ENCODE measurements at places on chromosomes 13 and 19. TPM values are rescaled to one million over a fixed set of nuclear protein-coding genes. Genes with fewer than 3 reads are reported as not detected.

DNA sequence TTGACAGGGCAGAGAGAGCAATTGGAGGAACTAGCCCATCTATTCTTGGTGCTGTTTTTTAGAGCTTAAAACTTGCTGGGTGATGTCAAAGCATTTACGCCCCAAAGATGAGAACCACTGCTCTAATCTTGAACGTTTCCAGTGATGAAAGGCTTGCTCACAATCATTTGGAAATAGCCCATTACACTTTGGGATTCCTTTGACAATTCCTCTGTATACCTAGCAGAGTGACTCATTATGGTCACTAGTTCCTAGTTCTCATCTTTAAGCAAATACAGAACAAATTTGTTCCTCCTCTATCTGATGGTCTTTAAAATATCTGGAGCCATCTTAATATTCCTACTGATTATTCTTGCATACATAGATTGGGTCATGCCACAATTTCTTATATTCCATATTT lies 112.3 kb downstream of the GPC6 start:
- no peaks in the 10 kb centered on the region for H3K4me1 ChIP-seq
- H3K27ac ChIP-seq: no peak overlapping the region
- H3K4me3 ChIP-seq: no peak overlapping the region
- no peaks in the 10 kb centered on the region for H3K27me3 ChIP-seq
- H3K36me3 ChIP-seq: no peaks in the 10 kb centered on the region

DNA sequence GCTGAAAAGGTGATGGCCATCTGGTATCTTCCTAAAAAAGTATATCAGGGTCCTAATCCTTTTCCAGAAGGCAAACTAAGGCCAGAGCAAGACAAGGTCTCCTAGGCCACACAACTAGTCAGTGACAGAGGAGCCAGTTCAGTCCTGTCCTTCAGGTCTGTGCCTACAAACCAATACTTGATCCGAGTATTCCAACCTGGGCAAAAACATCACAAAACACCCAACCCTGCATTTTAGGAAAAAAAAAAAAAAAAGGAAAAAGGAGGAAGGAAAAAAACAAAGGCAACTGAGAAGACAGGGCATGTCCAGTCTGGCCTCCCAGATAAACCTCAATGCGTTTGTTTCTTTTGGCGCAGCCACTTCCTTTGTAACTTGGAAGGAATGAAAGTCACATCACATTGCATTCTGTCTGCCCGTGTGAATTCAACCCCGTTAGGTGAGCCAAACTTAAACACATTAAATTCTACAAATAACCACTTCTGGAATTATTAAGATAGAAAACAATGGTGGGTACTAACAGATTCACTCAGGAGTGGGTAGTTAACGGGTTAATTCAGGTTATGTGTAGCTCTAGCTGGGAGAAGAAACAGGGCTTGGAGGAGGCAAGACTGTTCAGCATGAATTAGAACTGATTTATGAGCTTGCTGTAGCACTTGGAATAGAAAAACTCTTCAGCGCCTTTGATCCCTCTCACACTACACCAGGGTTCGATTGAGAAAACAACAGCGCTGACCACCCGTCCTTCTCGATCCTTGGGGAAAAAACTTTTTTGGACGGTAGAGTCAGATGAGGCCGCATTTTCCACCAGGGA lies 43.0 kb upstream of the HNRNPA1L2 start:
- no peaks in the 10 kb centered on the region for H3K36me3 ChIP-seq
- H3K27ac ChIP-seq: no peak overlapping the region
- no peak for DNase-seq
- peaks cover 7% of the 10 kb centered on the region for H3K4me1 ChIP-seq

- no peak for DNase-seq
- H3K4me3 ChIP-seq: no peak overlapping the region
- no peaks in the 10 kb centered on the region for H3K27me3 ChIP-seq
- H3K4me1 ChIP-seq: peaks cover 15% of the 10 kb centered on the region
Measured at GRCh38 chr13:20519875-20520274, 5.8 kb downstream of the CRYL1 start.

GRCh38 chr19:35898499-35898809 lies 1.9 kb downstream of the NFKBID start:
- peaks cover 42% of the 10 kb centered on the region for H3K36me3 ChIP-seq
- H3K27me3 ChIP-seq: no peaks in the 10 kb centered on the region
- peak overlapping the region; percentile 94 for H3K4me3 ChIP-seq
- no peak for DNase-seq
- H3K27ac ChIP-seq: peak overlapping the region; percentile 98

GRCh38 chr13:39789451-39789850 lies 134.0 kb downstream of the COG6 start:
- H3K4me1 ChIP-seq: peaks cover 3% of the 10 kb centered on the region
- no peaks in the 10 kb centered on the region for H3K27me3 ChIP-seq
- peaks cover 4% of the 10 kb centered on the region for H3K36me3 ChIP-seq
- DNase-seq: no peak
- H3K27ac ChIP-seq: no peak overlapping the region
- no peak overlapping the region for H3K4me3 ChIP-seq

DNA sequence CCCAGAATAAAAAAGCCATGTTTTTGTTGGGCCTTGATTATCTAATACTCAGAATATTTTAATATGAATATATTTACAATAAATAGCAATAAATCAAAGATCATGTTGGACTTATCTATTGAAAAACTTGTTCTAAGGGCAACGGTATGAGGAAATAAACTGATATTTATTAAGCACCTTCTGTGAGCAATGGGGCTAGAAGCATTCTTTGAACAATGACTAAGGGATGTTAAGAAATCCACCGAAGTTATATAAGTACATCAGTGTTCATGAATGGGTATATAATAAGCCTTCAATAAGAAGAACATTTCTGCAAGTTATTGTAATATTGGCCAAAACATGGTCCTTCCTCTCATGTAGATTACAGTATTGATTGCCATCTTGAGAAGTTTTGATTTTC lies 221.8 kb downstream of the OXGR1 start:
- no peak overlapping the region for H3K4me3 ChIP-seq
- H3K27me3 ChIP-seq: no peaks in the 10 kb centered on the region
- H3K27ac ChIP-seq: no peak overlapping the region
- H3K4me1 ChIP-seq: no peaks in the 10 kb centered on the region
- no peak for DNase-seq
- H3K36me3 ChIP-seq: no peaks in the 10 kb centered on the region

- H3K4me3 ChIP-seq: no peak overlapping the region
- H3K36me3 ChIP-seq: peaks cover 3% of the 10 kb centered on the region
- H3K27ac ChIP-seq: no peak overlapping the region
- H3K4me1 ChIP-seq: peaks cover 6% of the 10 kb centered on the region
- H3K27me3 ChIP-seq: peaks cover 2% of the 10 kb centered on the region
Measured at GRCh38 chr19:35429698-35430408, 18.2 kb upstream of the FFAR2 start.

DNA sequence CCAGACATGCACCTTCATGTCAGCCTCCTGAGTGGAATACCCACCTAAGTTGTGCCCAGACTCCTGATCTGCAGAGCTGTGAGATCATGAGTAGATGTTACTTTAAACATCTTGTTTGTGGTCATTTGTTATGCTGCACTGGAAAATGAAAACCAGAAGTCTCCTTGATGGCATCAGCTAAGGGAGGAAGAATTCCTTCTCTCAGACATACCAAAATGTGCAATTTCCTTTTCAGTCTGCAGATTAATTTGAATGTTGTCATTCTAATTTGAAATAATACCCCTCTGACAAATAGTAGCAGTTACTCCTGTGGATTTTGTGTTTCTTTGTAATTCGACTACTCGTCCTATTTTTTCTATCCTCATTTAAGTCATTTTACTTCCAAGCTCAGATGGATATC lies 59.3 kb downstream of the ITGBL1 start:
- H3K4me1 ChIP-seq: peaks cover 2% of the 10 kb centered on the region
- DNase-seq: no peak
- no peak overlapping the region for H3K4me3 ChIP-seq
- no peak overlapping the region for H3K27ac ChIP-seq
- H3K27me3 ChIP-seq: peaks cover 17% of the 10 kb centered on the region

DNA sequence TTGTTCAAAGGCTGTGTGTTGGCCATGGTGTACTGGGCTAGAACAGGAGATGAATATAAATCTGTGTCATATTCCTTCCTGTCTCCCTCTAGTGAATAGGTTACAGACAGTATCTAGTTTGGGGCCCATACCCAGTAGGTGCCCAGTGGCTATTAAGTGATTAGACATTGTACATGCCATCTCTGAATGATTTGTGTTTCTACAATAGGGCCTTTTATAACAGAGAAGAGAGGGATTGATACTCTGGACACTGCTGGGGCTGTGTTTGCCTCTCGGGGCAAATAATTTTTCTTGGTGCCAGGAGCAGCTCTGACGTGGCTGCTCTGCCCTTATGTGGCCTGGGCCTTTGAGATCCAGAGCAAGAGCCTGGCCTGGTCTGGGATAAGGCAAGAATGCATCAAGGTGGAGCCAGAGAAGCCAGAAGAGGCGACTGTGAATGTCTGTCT lies 403.1 kb downstream of the SPRY2 start:
- no peaks in the 10 kb centered on the region for H3K36me3 ChIP-seq
- DNase-seq: no peak
- H3K4me1 ChIP-seq: no peaks in the 10 kb centered on the region

DNA sequence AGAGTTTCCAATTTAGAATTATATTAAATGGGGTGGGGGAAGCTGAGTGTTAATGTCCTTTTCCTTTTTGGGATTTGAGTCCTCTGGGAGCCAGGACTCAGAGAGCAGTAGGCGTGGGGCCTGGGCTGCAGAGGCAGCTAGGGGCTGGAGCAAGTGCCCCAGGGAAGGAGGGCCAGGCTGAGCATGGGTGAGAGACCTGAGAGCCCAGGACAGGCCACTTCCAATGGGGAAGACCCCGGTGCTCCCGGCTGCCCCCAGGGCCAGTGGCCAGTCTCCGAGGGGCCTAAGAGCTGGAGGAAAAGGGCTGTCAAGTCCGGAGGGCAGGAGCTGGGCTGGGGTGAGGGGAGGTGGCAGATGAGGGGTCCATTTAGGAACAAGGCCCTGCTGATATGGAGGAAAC lies 371.5 kb downstream of the ZNF536 start:
- no peak for DNase-seq
- H3K27ac ChIP-seq: no peak overlapping the region
- no peaks in the 10 kb centered on the region for H3K4me1 ChIP-seq
- no peaks in the 10 kb centered on the region for H3K36me3 ChIP-seq
- peaks cover 5% of the 10 kb centered on the region for H3K27me3 ChIP-seq

DNA sequence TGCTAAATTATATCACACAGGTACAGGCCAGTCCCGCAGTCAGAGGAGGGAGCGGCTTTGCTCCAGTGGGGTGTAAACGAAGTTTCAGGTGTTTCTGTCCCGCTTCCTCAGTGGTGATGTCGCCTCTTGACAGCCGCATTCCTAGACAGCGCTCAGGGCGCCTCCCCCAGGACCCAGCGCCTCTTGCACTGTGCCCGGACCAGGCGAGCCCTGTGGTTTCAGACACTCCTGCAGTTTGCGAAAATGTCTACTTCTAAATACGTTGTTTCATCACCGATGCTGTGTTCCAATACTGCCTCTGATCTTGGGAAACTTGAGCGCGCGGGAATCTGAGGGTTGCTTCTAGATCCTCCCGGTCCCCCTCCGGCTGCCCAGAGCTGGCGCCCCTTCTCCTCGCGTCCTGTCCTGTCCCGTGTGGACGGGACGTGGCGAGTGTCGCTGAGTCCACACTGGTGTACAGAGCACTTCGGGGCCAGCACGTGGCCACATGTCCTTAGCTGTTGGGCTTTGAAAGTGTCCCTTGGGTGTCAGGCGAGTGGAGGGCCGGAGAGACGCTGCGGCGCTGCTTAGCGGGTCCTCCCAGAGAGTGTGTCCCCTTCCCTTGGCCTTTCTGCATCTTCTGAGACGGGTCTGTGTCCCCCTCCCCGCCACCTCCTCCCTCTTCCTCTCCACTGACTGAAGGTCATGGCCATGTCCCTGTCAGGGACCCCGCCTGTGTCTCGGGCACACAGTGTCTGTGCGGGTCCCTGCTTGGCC lies 14.6 kb upstream of the RPS15 start:
- DNase-seq: no peak
- no peaks in the 10 kb centered on the region for H3K27me3 ChIP-seq
- no peaks in the 10 kb centered on the region for H3K4me1 ChIP-seq
- H3K36me3 ChIP-seq: peaks cover 30% of the 10 kb centered on the region

- DNase-seq: no peak
- H3K27me3 ChIP-seq: no peaks in the 10 kb centered on the region
- H3K4me3 ChIP-seq: no peak overlapping the region
- peaks cover 4% of the 10 kb centered on the region for H3K4me1 ChIP-seq
- no peak overlapping the region for H3K27ac ChIP-seq
Measured at GRCh38 chr13:20389696-20390525, 135.7 kb downstream of the CRYL1 start.

- H3K4me3 ChIP-seq: no peak overlapping the region
- no peak overlapping the region for H3K27ac ChIP-seq
- DNase-seq: no peak
- H3K4me1 ChIP-seq: no peaks in the 10 kb centered on the region
- no peaks in the 10 kb centered on the region for H3K36me3 ChIP-seq
- peaks cover 22% of the 10 kb centered on the region for H3K27me3 ChIP-seq
Measured at GRCh38 chr19:47819858-47820257, 1.9 kb upstream of the CRX start.

GRCh38 chr19:38666663-38667511 lies 19.4 kb downstream of the ACTN4 start:
- peaks cover 18% of the 10 kb centered on the region for H3K27me3 ChIP-seq
- H3K4me3 ChIP-seq: no peak overlapping the region
- H3K36me3 ChIP-seq: peaks cover 5% of the 10 kb centered on the region
- peak; percentile 30 for DNase-seq
- peaks cover 52% of the 10 kb centered on the region for H3K4me1 ChIP-seq

DNA sequence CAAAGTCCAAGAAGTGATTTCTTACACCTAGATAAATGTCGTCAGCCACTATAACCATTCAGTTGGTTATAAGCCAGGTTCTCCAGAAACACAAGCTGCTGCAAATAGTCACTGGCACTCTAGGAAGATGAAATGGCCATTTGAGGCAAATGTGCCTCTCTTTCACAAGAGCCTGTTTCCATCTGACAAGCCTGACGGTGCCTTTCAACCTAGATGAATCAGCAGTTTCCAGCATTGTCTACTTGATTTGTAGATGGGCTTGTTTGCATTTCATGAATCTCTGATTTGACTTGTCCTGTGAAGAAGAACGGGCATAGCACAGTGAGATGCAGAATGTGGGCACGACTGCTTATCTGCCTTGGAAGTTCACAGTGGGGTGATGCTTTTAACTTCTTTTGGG lies 327.2 kb downstream of the LMO7 start:
- H3K36me3 ChIP-seq: no peaks in the 10 kb centered on the region
- H3K4me1 ChIP-seq: no peaks in the 10 kb centered on the region
- peaks cover 8% of the 10 kb centered on the region for H3K27me3 ChIP-seq
- no peak overlapping the region for H3K4me3 ChIP-seq
- no peak overlapping the region for H3K27ac ChIP-seq

DNA sequence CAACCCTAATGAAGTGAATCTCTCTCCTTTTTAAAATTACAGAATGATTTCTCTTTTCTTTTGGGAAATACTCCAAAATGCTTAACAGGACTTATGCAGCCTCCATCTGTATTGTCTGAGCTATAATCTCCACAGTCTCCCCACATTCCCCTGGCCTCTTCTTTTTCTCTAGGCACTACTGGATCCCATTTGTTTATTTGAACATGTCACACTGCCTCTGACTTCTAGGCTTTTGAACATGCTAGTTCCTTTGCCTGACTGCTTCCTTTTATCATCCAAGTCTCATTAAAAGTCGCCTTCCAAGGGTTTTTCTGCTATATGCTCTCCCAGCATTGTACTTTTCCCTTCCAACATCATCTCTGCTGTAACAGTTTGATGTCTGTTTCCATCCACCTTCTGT lies 548.7 kb downstream of the PCDH9 start:
- H3K27me3 ChIP-seq: no peaks in the 10 kb centered on the region
- H3K4me1 ChIP-seq: no peaks in the 10 kb centered on the region
- H3K36me3 ChIP-seq: no peaks in the 10 kb centered on the region
- DNase-seq: no peak

Gene MTUS2
- not detected for total RNA-seq

Gene HSPB6
- 0.55 TPM for total RNA-seq

Gene PCSK4
- total RNA-seq: 1.7 TPM
